ENCODE measurements at places on chromosomes 16 and 17.

DNA sequence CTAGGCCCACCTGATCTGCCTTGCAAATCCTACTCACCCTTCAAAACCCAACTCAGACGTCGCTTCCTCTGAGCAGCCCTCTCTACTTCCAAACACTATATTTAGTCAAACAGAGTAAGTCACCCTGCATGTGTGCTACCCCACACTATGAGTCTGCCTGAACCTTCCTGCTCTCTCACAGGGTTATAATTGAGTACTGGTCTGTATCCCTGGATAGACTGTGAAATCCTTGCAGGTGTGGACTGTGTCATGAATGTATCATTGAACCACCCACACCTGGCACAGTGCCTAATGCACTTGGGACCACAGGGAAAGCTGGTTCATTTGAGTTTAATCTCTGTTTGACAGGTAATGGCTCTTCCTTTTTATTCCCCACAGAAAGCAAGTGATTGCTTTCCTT is 3.4 kb downstream of the FBXO39 start:
- DNase-seq, result no peak

DNA sequence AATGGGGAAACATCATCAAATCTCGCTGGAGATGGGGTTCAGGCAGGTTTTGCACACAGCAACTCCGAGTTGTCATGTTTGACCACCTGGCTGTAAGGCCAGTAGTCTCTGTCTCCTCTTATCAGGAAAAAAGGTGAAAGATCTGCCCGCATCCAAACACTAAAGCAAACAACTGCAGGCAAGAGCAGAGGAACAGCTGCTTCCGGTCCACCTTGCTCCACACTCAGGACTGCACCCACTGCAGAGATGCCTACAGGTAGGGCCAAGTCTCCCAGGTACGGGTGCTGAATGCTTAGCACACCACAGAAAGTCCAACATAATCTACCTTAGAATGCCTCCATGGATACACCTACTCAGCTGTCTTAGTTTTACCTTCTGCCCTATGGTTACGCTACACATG is 7.3 kb downstream of the TEX2 start:
- no peak for DNase-seq

DNA sequence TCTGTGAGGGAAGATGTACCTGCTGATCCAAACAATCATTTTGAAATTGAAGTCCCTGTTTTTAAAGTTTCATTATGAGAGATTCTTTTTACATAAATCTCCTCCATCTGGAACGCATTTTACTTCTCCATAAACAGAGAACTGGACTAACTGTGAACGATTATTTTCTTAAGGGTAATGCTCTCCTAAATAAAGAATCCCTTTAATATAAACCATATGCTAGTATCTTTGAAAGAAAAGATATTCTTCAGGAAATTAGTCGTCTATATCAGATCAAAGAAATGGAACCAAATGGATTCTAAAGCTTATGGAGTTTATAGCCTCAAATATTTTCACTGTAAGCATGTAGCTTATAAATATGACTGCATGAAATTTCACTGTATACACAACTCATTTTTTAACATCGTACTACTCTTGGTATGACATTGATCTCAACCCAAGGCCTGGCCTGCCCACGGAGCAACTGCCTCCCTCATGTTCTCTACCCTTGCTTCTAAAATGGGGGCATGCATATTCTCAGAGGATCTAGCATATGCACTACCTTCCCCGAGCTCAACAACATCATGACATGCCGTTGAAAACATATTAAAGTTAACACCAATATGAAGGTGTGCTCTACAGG is 66.4 kb downstream of the MYH10 start:
- DNase-seq, result no peak

- DNase-seq, result no peak
Measured at GRCh38 chr16:2919511-2920255, 8.0 kb downstream of the FLYWCH1 start.

DNA sequence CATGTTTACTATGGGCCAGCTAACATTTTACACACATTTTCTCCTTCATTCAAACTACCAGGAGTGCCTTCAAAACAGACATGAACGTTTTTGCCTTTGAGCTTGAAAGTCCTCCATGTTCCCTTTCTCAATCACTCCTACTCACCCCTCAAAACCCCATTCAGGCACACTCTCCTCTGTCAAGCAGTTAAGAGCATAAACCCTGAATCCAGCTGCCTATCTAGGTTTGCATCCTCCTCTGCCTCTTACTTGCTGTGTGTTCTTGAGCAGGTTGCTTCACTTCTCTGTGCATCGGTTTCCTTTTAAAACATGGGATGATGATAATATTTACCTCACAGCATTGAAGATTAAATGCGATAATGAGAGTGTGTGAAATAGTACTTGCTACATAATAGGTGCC is 215.3 kb downstream of the HAPSTR1 start:
- no peak for DNase-seq

Measured in SIG-M5 (cell line).